NCI-H187 treated with DMSO at 0.1 percent for 48 hours (cell line): ENCODE measurements at places on chromosomes 13 and 19.

- DNase-seq: no peak
These were observed 76.2 kb downstream of the FOXO1 start for GRCh38 chr13:40590112-40590862.

GRCh38 chr13:73593199-73593765, 534.5 kb downstream of the KLF5 start:
- no peak for DNase-seq

- no peak for DNase-seq
These were observed 35.1 kb downstream of the ZNF433 start for GRCh38 chr19:12000152-12000981.

DNA sequence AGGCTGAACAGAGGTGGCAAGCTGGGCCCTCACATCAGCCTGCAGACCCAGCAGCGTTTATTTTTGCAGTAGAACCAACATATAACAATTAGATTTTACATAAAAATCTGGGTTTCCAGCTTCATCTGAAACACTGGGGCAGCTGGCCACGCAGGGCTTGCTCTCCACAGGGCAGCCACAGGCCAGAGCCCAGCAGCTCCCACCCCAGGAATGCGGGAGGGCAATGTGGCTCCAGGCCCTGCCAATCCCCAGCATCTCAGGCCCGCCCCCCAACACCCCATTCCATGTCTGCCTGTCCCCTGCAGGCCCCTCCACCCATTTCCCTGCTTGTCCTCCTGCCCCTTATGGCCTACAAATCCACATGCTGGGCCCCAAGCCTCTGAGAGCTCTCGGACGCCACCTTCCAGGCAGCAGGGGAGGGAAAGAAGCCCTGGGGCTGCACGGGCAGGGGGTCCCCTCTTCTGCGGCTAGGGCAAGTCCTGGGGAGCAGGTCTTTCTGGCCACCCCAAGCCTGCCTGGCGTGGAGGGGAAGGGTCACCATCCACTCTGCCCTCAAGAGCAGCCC, 15.0 kb upstream of the VSTM2B start:
- DNase-seq: no peak

- DNase-seq: no peak
These were observed 720 bp upstream of the HNRNPL start for GRCh38 chr19:38850436-38850975.

DNA sequence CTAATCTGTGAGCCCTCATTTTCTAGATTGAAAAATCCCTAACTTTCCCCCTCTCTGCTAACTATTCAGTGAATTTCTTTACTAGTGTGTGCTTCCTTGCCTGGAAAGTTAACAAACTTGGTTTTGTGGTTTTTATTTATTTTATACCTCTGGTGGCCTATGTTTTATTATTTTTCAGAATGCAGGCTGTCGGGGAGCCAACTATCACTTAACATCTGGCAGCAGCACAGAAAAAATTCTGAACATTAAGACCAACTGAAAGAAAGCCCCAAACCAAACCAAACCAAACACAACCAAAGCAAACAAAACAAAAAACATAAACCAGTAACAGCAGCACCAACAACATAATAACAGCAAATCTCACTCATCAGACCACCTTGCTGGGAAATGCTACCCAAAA, 109.0 kb upstream of the KL start:
- no peak for DNase-seq

- DNase-seq: no peak
These were observed 60.0 kb upstream of the WDFY2 start for GRCh38 chr13:51524312-51524711.

- DNase-seq: no peak
These were observed 3.3 kb downstream of the MTIF3 start for GRCh38 chr13:27446986-27447583.

GRCh38 chr19:34588846-34589245, 88.1 kb downstream of the SCGB2B2 start:
- DNase-seq: no peak

GRCh38 chr13:98142380-98143156, at the start of gene FARP1:
Gene FARP1 (plus strand): TSS chr13:98143094. CDS start chr13:98213243, 70,149 bp downstream.
- DNase-seq: peak; percentile 25

DNA sequence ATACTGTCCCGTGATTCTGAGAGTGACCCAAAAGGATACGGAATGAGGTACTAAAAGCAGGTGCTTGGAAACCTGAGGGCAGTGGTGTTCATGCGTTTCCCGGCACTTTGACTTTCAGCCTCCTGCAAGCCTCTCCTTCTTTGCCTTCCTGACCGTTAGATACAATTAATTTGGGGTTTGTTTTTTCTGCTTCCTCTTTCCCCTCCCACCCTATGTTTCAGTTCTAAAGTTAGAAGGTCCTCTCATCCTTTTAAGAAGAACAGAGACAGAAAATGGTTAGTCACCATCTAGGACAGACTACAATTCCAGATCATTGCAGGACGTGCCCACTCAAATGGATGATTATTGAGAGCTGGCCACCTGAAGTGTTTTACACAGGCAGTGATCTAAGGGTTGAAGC, 1.8 kb upstream of the LILRB4 start:
- no peak for DNase-seq

GRCh38 chr13:50229960-50230661, 214.9 kb downstream of the KCNRG start:
- no peak for DNase-seq

GRCh38 chr13:94308832-94309231, 170.7 kb downstream of the DCT start:
- DNase-seq: no peak

- no peak for DNase-seq
These were observed 56.8 kb upstream of the GTF3A start for GRCh38 chr13:27367570-27367969.

DNA sequence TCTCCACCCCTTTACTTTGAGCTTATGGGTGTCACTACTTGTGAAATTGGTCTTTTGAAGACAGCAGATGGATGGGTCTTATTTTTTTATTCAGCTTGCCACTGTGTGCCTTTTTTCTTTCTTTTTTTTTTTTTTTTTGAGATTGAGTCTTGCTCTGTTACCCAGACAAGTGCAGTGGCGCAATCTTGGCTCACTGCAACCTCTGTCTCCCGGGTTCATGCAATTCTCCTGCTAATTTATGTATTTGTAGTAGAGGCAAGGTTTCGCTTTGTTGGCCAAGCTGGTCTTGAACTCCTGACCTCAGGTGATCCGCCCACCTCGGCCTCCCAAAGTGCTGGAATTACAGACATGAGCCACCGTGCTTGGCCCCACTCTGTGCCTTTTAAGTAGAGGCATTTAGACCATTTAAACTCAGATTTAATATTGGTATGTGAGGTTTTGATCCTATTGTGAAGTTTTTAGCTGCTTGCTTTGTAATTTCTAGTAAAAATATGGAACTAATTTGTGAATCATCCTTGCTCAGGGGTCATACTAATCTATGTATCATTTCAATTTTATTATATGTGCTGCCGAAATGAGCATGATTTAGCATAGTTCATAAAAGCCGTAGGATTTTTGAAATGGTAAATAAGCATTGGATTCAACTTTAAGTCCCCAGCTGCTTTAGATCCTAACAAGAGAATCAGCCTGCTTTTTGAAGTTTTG, 584.5 kb downstream of the SLITRK1 start:
- no peak for DNase-seq

- DNase-seq: no peak
These were observed 54.8 kb upstream of the ZNF536 start for GRCh38 chr19:30317403-30317802.

- DNase-seq: no peak
These were observed 27.5 kb downstream of the DPRX start for GRCh38 chr19:53659292-53659691.

- peak; percentile 92 for DNase-seq
These were observed 4.0 kb downstream of the TPGS1 start for GRCh38 chr19:511101-511851.

- DNase-seq: no peak
These were observed 1.1 kb downstream of the TNNI3 start for GRCh38 chr19:55156202-55157063.

DNA sequence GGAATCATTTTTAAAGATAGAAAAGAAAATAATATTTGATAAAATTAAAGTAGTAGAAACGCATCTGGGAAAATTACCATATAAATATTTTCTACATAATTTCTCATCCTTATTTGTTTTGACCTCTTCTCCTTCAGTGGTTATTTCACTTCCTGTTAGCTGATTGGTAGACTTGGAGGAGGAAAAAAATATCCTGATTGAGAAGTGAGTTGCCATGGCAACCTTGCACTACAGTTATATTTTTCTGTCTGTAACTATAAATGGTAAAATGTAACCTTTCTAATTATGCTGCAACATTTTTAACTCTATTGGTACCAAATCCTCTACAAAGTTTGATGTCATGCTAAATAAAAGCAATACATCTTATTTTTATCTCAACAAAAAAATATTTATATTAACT, 45.2 kb downstream of the SCEL start:
- DNase-seq: no peak

DNA sequence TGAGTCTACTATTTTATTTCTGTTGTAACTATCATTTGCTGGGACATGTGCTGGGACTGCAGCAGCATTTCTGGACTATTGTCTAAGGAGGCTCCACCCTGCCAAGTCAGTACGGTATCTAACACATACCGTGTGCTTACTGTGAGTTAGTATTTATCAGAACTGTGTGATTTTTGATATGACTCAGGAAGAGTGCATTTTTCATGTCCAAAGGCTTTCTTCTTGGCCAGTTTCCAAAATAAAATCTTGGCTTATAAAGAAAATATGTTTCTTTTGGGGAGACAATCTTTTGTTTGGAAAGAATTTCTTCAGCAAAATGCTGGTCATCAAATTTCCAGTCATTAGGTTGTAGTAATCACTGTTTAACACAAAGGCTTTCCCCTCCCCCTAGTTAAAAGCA, 11.6 kb downstream of the PARP4 start:
- no peak for DNase-seq

- DNase-seq: no peak
These were observed 11.4 kb downstream of the FCHO1 start for GRCh38 chr19:17762505-17763229.

DNA sequence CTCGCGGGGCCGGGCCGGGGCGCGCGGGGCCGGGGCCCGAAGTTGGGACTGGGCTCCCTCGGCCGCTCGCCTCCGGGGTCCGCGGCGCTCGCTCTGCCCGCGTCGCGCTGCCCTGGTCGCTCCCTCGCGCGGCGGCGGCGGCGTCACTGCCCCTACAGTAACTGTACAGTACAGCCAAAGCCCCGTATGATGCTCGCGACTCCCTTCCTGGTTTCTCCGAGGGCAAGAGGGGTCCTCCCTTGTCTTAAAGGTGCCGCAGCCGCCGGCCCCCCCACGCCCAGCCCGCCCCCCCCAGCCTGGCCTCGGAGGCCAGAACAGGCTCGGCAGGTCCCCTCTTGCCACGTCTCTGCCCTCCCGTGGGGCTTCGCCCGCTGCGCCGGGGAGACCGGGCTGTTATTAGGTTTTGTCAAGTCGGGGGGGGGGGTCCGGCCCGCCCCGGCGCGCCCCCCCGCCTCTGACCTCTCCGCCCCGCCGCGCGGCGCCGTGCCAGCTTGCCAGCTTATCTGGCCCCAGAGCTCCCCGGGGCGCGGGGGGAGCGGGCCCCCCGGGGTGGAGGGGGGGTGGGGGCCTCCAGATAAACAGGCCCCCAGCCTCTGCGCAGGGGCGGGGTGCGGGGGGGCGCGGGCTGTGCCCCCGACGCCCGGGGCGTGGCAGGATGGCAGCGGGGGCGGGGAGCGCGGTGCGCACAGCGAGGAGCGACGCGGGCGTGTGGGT, at the start of gene ZBTB7A:
TSS of gene ZBTB7A (minus strand) at position 218 of the 714 bp plus-strand sequence. CDS start 11,667 bp downstream, outside the sequence.
- no peak for DNase-seq

- no peak for DNase-seq
These were observed at the start of gene ZNF578 for GRCh38 chr19:52453324-52454094. Gene ZNF578 (plus strand): TSS chr19:52453553. CDS start chr19:52501846, 48,293 bp downstream.

GRCh38 chr19:7699417-7700401, 2.2 kb downstream of the FCER2 start:
- DNase-seq: no peak

- no peak for DNase-seq
These were observed 3.8 kb upstream of the APC2 start for GRCh38 chr19:1445932-1446712.

GRCh38 chr13:113750554-113751399, 8.2 kb upstream of the TMEM255B start:
- DNase-seq: no peak

DNA sequence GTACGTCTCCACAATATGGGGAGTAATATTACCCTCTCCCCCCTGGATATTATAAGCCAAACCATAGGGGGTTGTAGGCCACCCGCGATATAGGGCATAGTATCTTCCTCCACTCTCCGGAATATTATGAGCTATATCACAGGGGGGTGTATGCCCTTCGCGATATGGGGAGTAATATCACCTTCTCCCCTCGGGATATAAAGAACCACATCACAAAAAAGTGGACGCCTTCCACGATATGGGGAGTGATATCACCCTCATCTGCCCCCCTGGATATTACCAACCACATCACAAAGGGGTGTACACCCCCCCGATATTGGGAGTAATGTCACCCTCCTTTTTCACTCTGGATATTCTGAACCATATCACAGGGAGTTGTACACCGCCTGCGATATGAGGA, 65.5 kb upstream of the CEACAM21 start:
- DNase-seq: no peak

DNA sequence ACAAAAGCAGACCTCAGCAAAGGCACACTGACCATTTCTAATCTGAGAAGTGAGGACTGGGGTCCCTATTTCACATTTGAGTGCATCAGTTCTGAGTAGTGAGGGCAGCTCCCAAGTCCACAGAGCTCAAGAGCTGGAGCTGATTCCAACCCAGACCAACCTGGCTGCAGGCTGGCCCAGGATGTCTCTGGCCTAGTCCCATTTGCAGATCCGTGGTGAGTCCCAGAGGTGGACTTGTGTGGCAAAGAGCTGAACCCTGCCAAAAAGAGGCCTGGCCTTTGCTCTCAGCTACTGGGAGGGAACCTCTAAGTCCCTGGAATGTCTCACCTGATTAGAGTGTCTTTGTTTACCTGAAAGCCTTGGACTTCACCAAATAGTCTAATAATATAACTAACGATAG, 14.6 kb downstream of the SIGLEC7 start:
- no peak for DNase-seq

- DNase-seq: no peak
These were observed 7.5 kb upstream of the LIN7B start for GRCh38 chr19:49106648-49107135.

GRCh38 chr19:55316646-55317045, 8.5 kb downstream of the TMEM150B start:
- DNase-seq: no peak

DNA sequence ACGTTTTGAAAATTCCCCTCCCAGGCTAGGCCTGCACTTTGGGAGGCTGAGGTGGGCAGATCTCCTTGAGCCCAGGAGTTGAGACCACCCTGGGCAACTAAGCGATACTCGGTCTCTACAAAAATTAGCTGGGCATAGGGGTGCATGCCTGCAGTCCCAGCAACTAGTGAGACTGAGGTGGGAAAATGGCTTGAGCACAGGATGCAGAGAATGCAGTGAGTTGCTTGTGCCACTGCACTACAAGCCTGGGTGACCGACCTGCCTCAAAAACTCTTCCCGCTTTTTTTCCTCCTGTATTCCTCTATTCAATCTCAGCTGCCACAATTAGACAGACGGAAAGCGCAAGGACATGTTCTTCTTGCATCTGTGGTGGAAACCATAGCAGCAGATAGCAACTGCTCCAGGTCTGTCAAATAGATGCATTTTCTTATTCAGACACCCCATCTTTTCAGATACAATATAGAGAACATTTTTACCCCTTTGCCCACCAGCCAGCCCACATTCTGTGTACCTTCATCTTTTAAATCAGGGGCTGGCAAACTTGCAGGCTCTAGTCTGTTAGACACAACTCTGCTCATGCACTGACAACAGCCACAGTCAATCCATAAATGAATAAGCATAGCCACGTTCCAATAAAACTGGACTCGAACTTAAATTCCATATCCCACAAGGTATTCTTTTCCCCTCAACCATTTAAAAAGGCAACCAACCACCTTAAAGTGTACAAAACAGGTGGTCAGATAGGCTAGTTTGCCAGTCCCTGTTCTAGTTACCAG, 4.8 kb downstream of the TPT1 start:
- no peak for DNase-seq
